Foreskin keratinocyte (primary cell): ENCODE measurements at places on chromosomes 1 and 21.

DNA sequence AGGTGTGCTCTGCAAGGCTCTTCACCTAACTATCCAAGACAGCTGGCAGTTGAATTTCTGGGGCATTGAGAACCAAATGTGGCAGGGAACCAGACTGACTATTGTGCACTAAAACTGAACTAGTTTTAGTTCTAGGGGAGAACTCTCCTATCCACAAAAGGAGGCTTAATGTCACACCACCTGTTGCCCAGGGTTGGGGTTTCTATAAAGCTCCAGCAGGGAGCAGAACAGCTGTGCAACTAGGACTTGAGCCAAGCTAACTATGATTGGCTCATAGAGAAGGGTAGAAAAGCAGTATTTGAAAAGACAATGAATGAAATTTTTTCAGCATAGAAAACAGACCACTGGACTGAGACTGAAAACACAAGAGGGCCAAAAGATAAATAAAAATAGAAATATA, 53.3 kb upstream of the FGGY start:
- no peak for DNase-seq

- DNase-seq: no peak
Observed at GRCh38 chr1:205772607-205773032, 2.7 kb downstream of the RAB29 start.

DNA sequence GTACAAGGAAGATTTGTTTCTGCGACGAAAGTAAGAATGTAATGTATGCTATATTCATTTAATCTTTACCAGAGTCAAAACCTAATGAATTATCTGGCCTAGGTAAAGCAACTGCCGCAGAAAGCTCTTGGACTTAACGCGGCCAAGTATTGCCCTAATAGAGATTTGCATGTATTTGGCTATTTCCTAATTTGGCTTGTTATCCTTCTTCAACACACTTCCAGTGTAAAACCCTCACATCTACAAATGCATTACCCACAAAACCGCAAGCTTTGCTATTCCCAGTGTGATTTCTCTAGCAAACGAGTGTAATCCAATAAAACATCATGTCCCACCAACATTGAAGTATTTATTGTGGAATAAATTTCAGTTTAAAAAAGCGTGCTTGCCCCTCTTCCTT, 123.8 kb upstream of the LMO4 start:
- no peak for DNase-seq

- DNase-seq: no peak
Observed at GRCh38 chr1:230696722-230697437, 17.0 kb downstream of the AGT start.

DNA sequence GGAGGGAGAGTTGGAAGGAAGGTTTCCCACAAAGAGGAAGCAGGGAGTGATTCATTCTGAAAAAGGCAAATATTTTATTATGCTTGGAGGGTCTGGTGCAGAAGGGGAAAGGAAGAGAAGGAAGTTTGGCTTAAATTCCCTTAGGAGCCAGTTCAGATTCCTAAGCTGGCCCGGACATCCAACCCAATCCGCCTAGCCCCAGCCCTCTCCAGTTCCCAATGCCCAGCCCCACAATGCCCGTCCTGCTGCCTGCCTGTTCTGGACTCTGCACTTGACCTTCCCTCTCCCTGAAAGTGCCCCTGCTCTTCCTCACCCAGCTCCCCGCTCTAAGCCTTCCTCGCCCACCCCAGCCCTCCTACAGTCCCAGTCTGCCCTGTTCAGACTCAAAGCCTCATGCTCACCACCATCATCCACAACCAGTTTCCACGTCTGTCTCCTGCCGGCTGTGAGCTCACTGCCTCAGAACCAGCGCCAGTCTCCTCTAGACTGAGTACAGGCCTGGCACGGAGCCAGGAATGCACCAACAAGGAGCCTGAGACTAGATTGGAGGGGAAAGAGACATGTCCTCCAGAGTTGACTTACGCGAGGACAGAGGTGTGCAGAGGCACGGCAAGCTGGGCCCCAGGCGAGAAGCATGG, 18.9 kb downstream of the CAPN2 start:
- no peak for DNase-seq

DNA sequence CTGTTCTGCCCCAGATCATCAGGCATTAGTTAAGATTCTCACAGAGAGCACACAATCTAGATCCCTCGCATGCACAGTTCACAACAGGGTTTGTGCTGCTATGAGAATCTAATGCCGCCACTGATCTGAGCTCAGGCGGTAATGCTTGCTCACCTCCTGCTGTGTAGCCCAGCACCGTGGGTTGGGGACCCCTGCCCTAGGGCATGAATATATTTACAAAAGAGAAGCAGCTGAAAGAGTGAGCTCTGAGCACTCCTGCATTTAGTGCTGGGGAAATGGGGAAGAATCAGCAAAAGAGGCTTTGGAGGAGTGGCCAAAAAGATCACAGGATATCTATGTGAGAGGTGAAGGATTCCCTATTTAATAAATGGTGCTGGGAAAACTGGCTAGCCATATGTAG, 5.6 kb downstream of the CFAP57 start:
- no peak for DNase-seq

DNA sequence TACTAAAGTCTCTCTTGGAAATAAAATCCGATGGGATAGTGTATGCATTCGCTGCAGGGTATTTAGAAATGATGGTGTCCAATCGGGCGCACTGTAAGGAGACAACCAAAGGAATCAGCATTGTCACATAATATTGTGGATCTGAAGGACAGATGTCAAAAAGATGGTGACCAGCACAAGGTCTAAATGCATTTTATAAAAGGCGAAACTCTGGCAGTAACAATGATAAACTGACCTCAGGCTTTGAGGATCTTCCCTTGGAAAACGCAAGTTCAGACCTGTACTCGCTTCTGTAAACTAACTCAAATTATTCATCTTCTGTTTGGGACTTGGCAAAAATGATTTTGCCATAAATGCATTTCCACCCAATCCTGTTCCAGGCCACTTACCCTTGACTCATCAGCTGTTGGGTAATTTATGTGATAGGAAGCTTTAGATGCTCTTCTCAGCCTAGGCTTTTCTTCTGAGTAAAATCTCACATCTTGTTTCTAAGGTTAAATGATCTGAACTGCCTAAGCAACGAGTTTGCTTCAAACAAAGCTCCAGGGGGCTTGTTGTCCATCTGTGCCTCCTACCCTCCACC, 33.8 kb downstream of the STPG1 start:
- peak; percentile 94 for DNase-seq

GRCh38 chr21:33402001-33402979, 923 bp upstream of the IFNGR2 start:
- DNase-seq: no peak

GRCh38 chr1:27906759-27907158, 28.0 kb upstream of the SMPDL3B start:
- DNase-seq: no peak
